ENCODE measurements at places on chromosomes 11 and 22.
A peak's percentile ranks its signal among the peaks of the same experiment; 100 is the strongest.

DNA sequence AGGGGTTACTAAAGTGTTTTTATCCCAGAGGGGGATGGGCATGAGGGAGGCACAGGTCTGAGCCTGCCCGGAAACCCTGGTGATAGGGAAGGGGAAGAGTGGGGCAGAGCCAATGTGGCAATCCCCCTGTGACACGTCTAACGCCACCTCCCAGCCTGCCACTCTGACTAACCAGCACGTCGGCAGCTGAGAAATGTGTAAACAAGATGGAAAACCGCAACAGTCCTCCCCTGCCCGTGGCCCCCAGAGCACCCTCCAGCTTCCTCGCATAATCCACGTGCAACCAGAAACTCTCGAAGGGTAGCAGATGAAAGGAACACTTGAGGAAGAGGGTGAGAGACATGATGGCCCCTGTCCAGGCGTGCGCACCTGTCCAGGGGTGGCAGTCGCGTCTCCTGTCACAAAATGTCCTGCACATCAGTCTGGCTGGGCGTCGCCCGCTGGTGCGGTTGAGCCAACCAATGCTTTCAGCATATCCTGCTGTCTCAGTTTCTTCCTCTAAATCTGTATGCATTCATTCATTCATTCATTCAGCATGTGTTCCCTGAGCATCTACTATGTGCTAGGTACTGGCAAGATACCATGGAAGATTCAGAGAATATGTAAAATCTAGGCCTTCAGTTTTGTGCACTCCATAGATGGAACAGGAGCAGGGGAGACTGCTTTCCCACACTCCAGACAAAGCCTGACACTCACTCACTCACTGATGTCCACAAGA is 4.5 kb downstream of the TMPRSS4 start:
- no peak for DNase-seq
- H3K27ac ChIP-seq, result no peak overlapping the region
- no peak overlapping the region for H3K4me3 ChIP-seq
- H3K4me1 ChIP-seq, result peaks cover 12% of the 10 kb centered on the region
- H3K36me3 ChIP-seq, result no peaks in the 10 kb centered on the region

DNA sequence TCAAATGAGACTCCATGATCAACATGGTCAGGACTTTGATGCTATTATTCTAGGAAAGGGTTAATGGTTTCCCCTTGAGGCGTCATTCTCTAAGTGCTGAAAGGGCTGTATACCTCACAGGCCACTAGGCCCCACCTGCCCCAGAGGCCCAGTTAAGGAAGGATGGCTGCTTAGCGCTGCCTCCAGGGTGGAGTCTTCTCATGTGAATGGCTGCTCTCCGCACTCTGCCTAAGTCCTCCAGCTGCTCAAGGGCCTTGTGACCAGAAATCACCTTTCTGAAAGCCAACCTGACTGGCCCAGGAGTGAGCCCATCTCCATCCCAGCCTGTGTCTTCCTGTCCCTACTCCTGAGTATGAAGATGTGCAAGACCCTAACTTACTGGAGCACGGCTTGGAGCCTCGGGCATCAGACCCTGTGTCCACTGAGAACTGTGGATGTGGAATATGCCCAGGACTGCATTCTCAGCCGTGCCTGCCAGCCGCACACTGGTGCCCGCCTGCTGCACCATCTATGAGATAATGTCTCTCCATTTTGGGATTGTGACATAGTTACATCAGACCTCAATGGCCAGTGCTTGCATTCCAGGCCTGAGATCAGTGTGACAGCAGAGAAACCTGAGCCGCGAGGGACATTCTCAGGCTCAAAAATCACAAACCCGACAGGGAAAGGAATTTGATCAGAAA is 51.0 kb downstream of the SNX19 start:
- peaks cover 8% of the 10 kb centered on the region for H3K36me3 ChIP-seq
- peak overlapping the region; percentile 99 for H3K27ac ChIP-seq
- H3K4me3 ChIP-seq, result no peak overlapping the region
- no peak for DNase-seq
- H3K27me3 ChIP-seq, result no peaks in the 10 kb centered on the region

GRCh38 chr11:57359896-57360690 is 20.9 kb downstream of the PRG3 start:
- H3K27me3 ChIP-seq, result peaks cover 28% of the 10 kb centered on the region
- no peak overlapping the region for H3K27ac ChIP-seq
- no peaks in the 10 kb centered on the region for H3K36me3 ChIP-seq
- peaks cover 4% of the 10 kb centered on the region for H3K4me1 ChIP-seq

DNA sequence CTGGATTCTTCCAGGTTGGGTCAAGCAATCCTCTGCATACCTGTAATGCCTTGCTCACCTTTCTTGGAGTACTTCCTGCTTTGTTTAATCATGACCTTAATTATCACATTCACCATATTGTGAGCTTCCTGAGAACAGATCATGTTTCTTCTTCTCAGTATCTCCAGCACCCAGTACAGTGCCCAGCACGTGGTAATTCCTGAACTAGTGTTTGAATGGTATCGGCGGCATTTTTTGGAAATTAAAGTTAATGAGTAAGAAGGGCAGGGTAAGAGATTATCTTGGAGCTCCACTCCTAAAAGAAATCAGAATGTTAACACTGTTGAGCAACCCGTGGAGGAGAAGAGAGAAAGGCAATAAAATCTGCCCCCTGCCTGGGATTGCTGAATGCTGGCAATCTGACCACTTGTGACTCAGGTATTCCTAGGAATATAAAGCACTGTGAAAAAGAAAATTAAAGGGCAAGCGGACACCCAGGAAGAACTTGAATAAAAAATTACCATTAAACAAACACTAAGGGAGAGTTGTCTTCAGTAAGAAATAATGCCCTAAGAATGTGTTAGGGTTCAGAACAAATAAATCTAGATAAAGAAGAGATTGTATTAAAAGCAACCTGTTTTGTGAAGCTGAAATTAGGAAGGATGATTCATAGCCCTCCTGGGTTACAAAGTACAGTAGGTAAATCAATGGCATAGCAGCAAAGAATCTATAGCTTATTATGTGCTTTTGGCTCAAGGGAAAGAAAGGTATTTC is 92.9 kb downstream of the PDHX start:
- DNase-seq, result no peak
- H3K27ac ChIP-seq, result peak overlapping the region; percentile 62
- H3K27me3 ChIP-seq, result no peaks in the 10 kb centered on the region
- H3K4me3 ChIP-seq, result no peak overlapping the region
- peaks cover 20% of the 10 kb centered on the region for H3K4me1 ChIP-seq
- H3K36me3 ChIP-seq, result no peaks in the 10 kb centered on the region

GRCh38 chr22:36671404-36671803 is 32.1 kb downstream of the CACNG2 start:
- no peak for DNase-seq
- no peak overlapping the region for H3K27ac ChIP-seq
